Ovary (tissue), 10 donors: ENCODE measurements at places on chromosomes 1 and 21. TPM values are rescaled to one million over a fixed set of nuclear protein-coding genes. Genes with fewer than 3 reads are reported as not detected.

- no peak overlapping the region for H3K27ac ChIP-seq
- H3K36me3 ChIP-seq = no peaks in the 10 kb centered on the region
- H3K4me1 ChIP-seq = peaks cover 5% of the 10 kb centered on the region
- H3K27me3 ChIP-seq = no peaks in the 10 kb centered on the region
These were observed 157.4 kb downstream of the SIPA1L2 start for GRCh38 chr1:232472485-232473041.

- no peak overlapping the region for H3K27ac ChIP-seq
- no peaks in the 10 kb centered on the region for H3K36me3 ChIP-seq
- H3K4me3 ChIP-seq = no peak overlapping the region
- peaks cover 7% of the 10 kb centered on the region for H3K4me1 ChIP-seq
- H3K27me3 ChIP-seq = no peaks in the 10 kb centered on the region
These were observed 357.6 kb downstream of the KIF26B start for GRCh38 chr1:245512181-245512888.

DNA sequence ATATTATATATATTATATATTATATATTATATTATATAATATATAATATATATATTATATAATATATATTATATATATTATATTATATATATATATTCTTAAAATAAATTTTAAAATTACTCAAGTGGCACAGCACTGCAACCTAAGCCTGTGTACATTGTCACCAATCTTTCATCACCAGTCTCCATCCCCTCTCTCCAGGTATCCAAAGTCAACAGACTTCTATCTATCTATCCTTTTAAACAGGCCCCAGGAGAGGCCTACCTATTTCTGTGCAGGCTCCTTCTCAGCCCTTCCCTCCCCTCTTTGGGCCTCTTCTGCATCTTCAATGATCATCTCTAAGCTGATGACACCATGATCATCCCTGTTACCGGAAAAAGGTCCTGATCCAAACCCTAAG is 111.7 kb downstream of the RHOU start:
- no peak overlapping the region for H3K27ac ChIP-seq
- H3K27me3 ChIP-seq = no peaks in the 10 kb centered on the region
- H3K36me3 ChIP-seq = no peaks in the 10 kb centered on the region
- no peak for DNase-seq
- H3K4me3 ChIP-seq = no peak overlapping the region
- peaks cover 1% of the 10 kb centered on the region for H3K4me1 ChIP-seq

Gene PDZK1IP1
- 3.1 TPM for total RNA-seq

DNA sequence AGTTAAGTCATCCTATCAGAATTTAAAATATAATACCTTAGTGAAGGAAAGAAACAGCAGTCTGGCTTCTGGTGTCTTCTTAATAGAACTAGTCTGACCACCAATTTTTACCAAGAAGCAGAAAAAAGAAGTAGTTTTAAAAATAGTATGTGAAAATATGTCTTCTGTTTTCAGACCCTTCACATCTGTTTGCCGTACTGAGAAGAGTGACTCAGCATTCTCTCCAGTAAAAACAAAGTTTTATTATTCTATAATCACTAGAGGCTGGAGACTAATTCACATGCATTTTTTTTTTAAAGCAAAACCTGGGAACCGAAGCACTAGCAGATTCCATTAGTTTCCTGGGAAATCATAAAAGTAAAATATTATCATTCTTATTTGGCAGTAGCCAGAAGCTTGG is 163.8 kb downstream of the COL24A1 start:
- no peaks in the 10 kb centered on the region for H3K27me3 ChIP-seq
- H3K4me1 ChIP-seq = no peaks in the 10 kb centered on the region

- no peak overlapping the region for H3K4me3 ChIP-seq
- no peak overlapping the region for H3K27ac ChIP-seq
- no peaks in the 10 kb centered on the region for H3K27me3 ChIP-seq
- H3K4me1 ChIP-seq = no peaks in the 10 kb centered on the region
- no peaks in the 10 kb centered on the region for H3K36me3 ChIP-seq
- DNase-seq = no peak
These were observed 115.2 kb upstream of the COA6 start for GRCh38 chr1:234258071-234258470.

GRCh38 chr1:51072043-51072439 is 30.0 kb upstream of the C1orf185 start:
- H3K4me3 ChIP-seq = no peak overlapping the region
- H3K36me3 ChIP-seq = no peaks in the 10 kb centered on the region
- H3K4me1 ChIP-seq = no peaks in the 10 kb centered on the region

Gene CRTC2
- total RNA-seq = 20.9 TPM

Gene ST6GALNAC5
- 4.9 TPM for total RNA-seq

GRCh38 chr1:55474168-55474786 is 259.1 kb upstream of the USP24 start:
- H3K4me3 ChIP-seq = no peak overlapping the region
- no peaks in the 10 kb centered on the region for H3K36me3 ChIP-seq
- no peak overlapping the region for H3K27ac ChIP-seq
- no peak for DNase-seq
- H3K27me3 ChIP-seq = no peaks in the 10 kb centered on the region
- H3K4me1 ChIP-seq = no peaks in the 10 kb centered on the region

DNA sequence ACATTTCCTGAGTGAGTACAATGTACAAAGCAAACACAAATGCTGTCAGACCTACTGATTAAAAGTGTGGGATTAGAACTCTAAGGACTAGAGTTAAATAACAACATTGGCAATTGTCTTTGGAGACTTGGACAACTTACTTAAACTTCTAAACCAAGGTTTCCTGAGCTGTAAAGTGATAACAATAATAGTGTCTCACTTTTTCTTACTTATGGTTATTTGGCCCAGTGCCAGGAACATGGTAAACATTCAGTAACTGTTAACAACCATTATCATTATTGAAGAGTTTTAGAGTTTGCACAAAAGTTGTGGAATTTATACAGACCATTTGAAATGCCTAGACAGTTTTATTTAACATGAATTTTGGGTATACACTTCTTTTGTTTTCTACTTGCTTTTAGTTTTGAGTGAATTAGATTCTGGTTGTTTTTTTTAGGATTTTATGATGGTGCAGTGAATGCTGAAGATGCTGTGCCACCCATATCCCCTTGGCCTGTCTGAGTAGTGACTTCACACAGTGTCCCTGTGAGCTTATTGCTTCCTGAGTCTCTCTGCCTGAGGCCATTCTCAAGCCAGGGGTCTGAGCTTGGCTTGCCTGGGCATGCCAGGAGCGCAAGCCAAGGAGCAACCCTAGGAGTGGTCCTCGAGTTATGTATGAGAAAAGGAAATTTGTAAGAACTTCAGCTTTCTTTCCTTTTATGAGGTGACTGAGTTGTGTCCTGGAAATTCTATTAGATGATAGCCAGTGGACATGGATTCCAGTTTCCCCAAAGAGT is 932.8 kb downstream of the TTLL7 start:
- H3K27me3 ChIP-seq = no peaks in the 10 kb centered on the region
- H3K36me3 ChIP-seq = no peaks in the 10 kb centered on the region
- H3K27ac ChIP-seq = no peak overlapping the region
- H3K4me1 ChIP-seq = no peaks in the 10 kb centered on the region
- no peak for DNase-seq

GRCh38 chr1:20854529-20854928 is 67.4 kb upstream of the HP1BP3 start:
- no peaks in the 10 kb centered on the region for H3K36me3 ChIP-seq
- no peak for DNase-seq
- H3K4me3 ChIP-seq = no peak overlapping the region
- H3K27me3 ChIP-seq = no peaks in the 10 kb centered on the region

DNA sequence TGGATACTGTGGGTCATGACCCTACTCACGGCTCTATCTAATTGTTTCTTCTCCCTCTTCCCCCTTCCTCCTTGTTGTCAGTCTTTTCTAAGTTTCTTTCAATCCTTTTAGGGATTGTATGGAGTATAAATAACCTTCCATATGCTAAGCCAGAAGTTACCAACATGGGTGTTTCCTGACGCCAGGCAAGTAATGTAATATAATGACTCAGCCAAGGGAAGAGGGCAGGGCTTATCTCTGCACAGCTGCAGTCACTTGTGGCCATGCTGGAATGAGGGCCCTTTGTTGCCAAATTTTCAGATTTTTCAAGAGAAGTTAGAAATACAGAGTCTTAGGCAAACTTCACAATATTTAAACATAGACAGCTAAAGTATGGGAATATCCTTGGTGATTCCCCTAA is 194.6 kb downstream of the ST6GALNAC3 start:
- H3K4me1 ChIP-seq = no peaks in the 10 kb centered on the region
- H3K27ac ChIP-seq = no peak overlapping the region
- DNase-seq = no peak
- H3K36me3 ChIP-seq = no peaks in the 10 kb centered on the region
- no peak overlapping the region for H3K4me3 ChIP-seq

Gene ADORA3
- total RNA-seq = 3.8 TPM

DNA sequence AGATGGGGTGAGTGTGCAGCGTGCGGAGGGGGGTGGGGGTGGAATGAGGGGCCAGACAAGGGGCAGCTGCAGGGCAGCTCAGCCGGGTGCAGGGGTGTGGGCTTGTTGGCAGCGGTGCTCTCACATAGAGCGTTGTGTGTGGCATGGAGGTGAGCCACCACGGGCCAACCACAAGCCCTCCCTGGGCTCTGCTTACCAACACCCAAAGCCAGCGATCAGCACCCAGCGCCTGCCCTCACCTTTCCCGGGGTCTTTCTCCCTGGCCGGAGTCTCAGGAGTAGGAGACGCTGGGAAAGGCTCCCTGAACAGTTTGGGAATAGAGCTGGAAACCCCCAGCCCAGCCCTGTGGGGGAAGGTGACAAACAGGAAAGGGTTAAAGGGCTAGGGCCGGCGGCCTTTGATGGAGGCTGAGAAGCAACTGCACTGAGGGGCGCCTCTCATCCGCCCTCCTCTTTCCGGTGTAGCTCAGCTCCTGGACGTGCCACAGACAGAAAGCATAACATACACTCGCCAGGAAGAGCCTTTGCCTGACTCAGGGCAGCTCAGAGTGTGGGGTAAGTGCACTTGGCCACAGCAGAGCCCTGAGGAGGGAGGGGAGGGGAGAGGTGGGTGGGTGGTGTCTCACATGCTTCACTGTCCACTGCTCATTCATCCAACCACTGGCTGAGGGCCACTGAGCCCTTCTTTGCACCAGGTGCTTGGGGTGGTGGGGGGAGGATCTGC is 577 bp downstream of the IKBKE start:
- no peaks in the 10 kb centered on the region for H3K27me3 ChIP-seq
- DNase-seq = no peak
- H3K27ac ChIP-seq = no peak overlapping the region
- peaks cover 9% of the 10 kb centered on the region for H3K4me1 ChIP-seq

DNA sequence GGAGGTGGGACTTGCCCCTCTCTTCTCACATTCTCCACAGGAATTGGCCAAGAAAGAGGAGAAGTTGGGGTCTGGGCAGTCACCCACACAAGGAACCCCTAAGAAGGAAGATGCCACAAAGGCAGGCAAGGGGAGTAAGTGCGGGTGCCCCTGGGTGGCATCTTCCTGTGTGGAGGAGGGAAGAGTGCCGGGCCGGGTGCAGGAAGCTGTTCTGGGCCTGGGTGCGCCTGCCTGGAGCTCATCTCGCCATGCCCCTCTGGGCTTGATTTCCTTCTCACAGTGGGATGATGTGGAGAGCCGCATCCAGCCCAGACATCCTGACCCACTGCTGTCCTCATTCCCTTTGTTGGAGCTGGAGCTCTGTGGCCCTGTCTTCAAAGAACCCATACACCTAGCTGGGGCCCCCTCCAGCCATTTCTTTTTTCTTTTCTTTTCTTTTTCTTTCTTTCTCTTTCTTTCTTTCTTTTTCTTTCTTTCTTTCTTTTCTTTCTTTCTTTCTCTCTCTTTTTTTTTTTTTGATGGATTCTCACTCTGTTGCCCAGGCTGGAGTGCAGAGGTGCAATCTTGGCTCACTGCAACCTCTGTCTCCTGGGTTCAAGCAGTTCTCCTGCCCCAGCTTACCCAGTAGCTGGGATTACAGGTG is 9.3 kb downstream of the LRRC71 start:
- DNase-seq = no peak
- H3K27me3 ChIP-seq = no peaks in the 10 kb centered on the region
- H3K4me1 ChIP-seq = peaks cover 8% of the 10 kb centered on the region
- no peak overlapping the region for H3K4me3 ChIP-seq

DNA sequence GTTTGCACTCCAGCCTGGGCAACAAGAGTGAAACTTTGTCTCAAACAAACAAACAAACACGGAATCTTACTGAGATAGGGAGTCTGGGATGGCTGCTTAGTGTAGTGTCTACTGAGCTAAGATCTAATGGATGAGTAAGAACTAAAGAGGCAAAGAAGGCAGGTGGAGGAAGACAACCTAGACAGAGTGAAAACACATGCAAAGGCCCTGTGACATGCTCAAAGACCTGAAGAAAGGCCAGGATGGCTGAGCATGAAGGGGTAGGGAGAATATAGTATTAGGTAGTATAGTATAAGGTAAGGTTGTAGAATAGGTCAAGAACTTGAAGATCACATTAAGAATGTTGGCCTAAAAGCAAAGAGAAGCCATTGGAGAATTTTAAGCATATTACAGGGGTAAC is 49.1 kb downstream of the MAP3K7CL start:
- no peak overlapping the region for H3K27ac ChIP-seq
- no peak overlapping the region for H3K4me3 ChIP-seq
- no peak for DNase-seq
- no peaks in the 10 kb centered on the region for H3K36me3 ChIP-seq
- peaks cover 8% of the 10 kb centered on the region for H3K4me1 ChIP-seq

DNA sequence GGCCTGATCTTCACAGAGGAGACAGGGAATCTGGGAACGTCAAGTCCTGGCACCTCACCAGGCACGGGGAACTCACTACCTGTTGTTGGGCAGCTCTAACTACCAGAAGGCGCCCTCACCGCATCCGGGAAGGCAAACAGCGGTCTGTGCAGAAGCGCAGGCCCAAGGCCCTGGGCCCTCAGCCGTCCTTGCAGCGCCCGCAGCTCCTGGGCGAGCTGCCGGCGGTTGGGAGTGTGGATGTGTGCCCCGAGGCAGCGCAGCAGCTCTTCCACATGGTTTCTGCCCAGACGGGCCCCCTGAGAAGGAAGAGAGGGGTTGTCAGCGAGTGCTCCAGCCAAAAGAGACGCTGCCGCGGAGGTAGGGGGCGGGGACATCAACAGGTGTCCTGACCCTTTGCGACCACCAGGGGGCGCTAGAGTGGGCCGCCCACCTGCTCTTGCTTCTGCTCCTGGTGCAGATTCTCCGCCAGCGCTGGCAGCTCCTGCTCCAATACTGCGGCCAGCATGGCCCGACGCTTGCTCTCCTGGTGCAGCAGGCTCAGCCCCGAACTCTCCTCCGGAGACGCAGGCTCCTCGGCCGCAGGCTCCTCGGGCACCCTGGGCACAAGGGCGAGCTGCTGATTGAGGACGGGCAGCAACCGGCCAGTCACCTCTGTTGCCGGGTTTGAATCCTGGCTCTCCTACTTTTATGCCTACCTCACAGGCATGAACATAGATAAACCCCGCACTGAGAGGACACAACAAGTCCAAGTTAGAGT is 9.3 kb downstream of the MAP3K6 start:
- DNase-seq = peak; percentile 81
- H3K27me3 ChIP-seq = no peaks in the 10 kb centered on the region
- no peak overlapping the region for H3K4me3 ChIP-seq
- H3K27ac ChIP-seq = no peak overlapping the region

Gene AMY1C
- total RNA-seq = not detected
